ENCODE measurements at places on chromosomes 6 and 20. TPM values are rescaled to one million over a fixed set of nuclear protein-coding genes. Genes with fewer than 3 reads are reported as not detected.

Gene RAB32
- 0.25 TPM for total RNA-seq

Gene GSTA1
- not detected for total RNA-seq

Gene TGM3
- total RNA-seq = not detected

Gene SLC17A1
- not detected for total RNA-seq

Gene FKBP1A
- 232 TPM for total RNA-seq

Gene FAM50B
- 5.1 TPM for total RNA-seq

Gene FHL5
- total RNA-seq = not detected

Gene SLC52A3
- total RNA-seq = not detected

Gene WFDC12
- total RNA-seq = not detected

Gene PM20D2
- 11.6 TPM for total RNA-seq

Gene EBF4
- total RNA-seq = 3.5 TPM

Gene LRRC73
- total RNA-seq = 0.10 TPM

Gene PTPN1
- 119 TPM for total RNA-seq

Gene PBX2
- 47.7 TPM for total RNA-seq

Gene COX4I2
- not detected for total RNA-seq

Gene SLC32A1
- total RNA-seq = not detected

Gene BEND6
- total RNA-seq = not detected

Gene FAM83D
- total RNA-seq = 13.6 TPM

Gene TRIM40
- total RNA-seq = not detected

Gene VSX1
- not detected for total RNA-seq

Gene PRDM13
- total RNA-seq = not detected

Gene SLC35D3
- not detected for total RNA-seq

Gene POLH
- total RNA-seq = 63.3 TPM

Gene DEFB112
- total RNA-seq = not detected

Gene TMEM63B
- total RNA-seq = 8.3 TPM

Gene LY6G6F
- not detected for total RNA-seq

Gene KCNK17
- not detected for total RNA-seq

Gene CHRNA4
- total RNA-seq = not detected

Gene CDH22
- total RNA-seq = 0.07 TPM

Gene SLC35F1
- total RNA-seq = 0.07 TPM

Gene CASS4
- total RNA-seq = 5.2 TPM

Gene GLP1R
- total RNA-seq = 0.12 TPM

Gene BPIFB1
- not detected for total RNA-seq

Gene CNBD2
- 4.8 TPM for total RNA-seq

Gene RIPPLY2
- not detected for total RNA-seq

Gene PLN
- not detected for total RNA-seq
